ENCODE measurements at places on chromosomes 16 and 17.
A peak's percentile ranks its signal among the peaks of the same experiment; 100 is the strongest.

- DNase-seq = peak; percentile 55
These were observed 52.0 kb downstream of the CBFA2T3 start for GRCh38 chr16:88924834-88925539.

DNA sequence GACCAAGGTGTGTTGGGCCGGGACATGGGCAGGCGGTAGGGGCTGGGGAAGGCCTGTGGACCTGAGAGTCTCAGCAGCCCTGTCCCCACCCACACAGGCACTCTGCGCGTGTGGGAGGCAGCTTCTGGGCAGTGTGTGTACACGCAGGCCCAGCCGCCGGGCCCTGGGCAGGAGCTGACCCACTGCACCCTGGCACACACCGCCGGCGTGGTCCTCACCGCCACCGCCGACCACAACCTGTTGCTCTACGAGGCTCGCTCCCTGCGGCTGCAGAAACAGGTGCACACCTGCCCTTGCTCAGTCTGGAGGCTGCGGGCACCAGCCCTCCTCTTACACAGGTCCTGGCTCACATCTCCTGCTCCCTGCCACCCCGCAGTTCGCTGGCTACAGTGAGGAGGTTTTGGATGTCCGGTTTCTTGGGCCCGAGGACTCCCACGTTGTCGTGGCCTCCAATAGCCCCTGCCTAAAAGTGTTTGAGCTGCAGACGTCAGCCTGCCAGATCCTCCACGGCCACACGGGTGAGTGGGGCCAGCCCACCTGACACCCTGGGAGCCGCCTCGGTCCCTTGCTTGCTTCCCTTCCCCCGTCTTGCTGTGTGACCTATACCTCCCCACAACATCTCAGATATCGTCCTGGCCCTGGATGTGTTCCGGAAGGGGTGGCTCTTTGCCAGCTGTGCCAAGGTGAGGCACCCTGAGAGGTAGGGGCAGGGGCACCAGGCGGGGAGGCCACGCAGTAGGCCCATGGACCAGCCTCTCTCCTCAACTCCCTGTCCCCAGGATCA, 3.8 kb downstream of the TBL3 start:
- no peak for DNase-seq

DNA sequence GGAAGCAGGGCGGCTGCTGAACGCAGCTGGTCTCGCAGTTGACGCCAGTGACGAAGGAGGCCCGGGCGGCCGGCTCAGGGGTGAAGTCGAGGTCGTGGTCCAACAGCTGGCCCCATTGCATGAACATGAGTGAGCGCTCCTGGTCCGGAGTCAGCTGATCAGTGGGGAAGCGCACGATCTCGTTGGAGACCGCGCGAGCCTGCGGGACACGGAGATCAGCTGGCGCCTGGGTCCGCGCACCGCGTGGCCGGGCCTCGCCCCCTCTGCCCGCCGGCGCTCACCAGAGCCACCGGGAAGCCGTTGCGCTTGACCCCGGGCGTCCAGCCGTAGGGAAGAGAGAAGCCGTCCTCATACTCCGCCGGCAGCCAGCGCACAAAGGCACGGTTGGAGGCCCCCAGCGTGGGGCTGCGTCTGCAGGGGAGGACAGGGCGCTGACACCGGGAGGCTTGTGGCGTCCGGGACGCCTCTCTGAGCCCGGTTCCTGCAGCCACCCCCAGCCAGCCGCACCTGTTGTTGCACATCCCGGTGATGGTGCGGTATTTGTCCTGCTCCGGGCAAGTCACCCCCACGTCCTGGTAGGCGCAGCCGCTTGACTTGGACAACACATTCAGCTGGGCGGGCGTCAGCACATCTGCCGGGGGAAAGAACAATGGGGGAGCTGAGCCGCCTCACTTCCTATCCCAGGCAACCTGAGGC, 1.6 kb downstream of the MPO start:
- DNase-seq = no peak

DNA sequence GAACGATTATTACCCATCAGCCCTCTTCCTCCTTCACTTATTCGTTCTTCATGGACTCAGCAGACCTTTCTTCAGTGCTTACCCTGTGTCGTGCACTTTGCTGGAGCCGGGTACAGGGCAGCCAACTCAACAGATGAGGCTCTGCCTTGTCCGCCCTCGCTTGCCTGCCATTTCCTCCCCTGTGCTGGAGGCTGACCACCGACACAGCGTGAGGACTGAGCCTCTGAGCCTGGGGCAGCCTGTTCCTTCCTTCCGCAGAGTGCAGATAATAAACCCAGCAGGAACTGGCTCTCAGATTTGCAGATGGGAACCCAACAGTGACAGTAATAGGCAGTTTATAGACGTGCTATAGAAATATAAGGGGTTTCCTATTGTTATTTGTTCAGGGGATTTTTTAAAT, 7.0 kb upstream of the SLC39A11 start:
- DNase-seq = no peak

DNA sequence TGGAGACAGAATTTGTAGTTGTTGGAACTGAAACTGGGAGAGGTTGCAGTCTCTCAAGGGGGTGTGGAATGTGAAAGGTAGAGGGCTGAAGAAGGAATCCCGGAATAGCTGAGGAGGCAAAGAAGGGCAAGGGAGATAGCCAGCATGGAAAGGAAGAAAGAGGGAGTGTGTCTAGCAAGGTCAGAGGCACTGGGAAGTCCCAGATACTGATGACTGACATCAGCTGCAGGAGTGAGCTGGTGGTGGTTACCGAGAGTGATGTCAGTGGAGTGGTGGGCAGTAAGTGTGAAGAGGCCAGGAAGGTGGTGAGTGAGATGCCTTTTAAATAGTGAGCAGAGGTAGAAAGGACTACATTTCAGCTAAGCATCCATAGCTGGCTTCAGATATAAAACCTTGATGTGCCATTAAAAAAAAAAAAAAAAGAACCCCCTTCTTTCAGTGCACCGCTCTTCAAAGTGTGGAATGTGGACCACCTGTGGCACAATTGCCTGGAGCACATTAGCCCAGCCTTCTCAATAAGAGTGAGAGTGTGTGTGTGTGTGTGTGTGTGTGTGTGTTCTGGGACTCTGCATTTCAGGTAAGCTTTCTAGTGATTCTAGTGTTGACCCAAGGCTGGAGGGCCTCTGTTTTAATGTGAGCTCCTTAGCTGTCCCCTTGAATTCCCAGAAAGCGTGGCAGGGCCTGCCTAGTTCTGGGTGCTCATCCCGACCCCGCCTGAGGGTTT, 8.5 kb downstream of the PRMT7 start:
- DNase-seq = no peak

- no peak for DNase-seq
These were observed 45.4 kb downstream of the NDEL1 start for GRCh38 chr17:8481089-8481488.
